Lower lobe of right lung (tissue), 2 donors: ENCODE measurements at places on chromosomes 2 and 18.

DNA sequence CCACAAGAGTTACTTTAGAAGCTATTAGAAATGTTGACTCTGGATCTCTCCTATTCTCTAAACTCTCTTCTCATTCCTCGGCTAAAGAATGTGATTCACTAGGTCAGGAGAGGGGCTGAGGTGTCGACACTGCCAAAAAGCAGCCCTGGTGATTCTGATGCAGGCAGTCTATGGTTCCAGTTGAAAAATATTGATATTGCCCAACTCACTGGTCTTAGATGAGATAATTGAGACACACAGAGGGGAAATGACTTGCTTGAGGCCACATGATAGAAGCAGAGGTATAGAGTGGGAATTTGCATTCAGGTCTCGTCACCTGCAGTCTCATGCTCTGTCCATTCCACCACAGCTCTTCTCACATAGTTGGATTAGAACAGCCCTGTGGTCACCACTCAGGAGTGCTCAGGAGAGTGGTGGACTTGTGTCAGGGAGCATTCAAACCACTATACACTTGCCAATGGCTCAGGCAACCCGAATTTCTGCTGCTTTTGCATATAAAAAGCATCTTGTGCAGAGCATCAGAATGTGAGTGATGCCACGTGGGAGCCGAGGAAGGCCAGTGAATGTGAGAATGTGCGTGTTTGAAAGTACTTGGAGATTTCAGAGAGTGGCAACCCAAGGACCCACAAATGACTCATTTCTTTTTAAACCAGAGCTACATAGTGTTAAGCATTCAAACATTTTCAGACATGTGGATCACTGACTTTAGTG lies 65.1 kb upstream of the CTLA4 start:
- DNase-seq, result no peak

- no peak for DNase-seq
Observed at GRCh38 chr18:7559709-7560319, 7.3 kb upstream of the PTPRM start.

DNA sequence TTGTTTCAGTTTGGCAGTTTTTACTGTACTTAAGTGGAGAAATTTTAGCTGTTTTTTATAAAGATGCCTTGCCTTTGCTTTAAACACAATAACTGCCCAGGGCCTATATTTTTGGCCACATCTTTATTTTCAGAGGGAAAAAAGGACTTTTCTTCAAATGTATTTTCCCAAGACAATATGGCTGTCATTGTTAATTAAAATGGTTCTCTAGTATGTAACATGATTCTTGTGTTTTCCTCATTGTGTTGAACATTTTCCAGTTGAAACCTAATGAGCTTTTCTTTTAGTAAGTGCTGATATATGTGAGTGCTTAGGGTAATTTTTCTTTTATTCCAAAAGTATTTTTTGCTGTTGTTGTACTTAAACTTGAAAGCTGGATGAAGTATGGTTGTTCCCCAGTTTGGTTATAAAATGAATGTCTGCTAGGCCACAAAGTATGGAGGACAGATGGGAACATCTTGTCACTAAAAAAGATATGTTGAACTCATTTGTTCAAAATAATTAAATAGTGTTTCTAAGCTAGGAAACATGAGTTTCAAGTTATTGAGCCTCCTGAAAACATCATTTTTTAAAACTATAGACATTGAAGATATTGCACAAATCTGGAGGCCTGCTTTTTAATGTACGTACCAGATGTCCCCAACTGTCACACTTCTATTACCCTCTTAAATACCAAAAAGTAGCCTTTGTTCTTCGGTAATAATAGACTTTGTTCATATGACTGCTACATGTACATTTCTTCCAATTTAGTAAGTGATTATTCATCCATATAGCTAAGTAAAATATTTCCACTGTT lies 147.5 kb upstream of the DAPL1 start:
- no peak for DNase-seq

DNA sequence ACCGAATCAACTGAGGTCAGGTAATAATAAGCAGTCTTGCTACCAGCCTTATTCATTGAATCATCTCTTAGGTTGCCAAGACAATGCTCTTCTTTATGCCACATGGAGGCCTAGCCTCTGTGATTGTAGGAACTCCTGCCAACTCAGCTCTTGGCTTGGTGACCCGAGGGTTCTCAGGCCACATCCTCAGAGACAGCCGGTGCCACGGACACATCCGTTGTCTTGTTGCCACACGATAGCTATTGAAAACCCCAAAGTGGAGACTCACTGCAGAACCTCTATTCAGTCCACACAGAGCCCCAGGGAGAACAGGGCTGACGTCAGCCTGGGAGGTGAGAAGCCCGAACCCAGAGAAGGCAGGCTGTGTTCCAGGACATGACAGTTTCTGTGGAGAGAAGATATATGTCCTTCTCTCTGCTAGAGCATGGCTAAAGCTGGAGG lies 53.5 kb upstream of the TGFA start:
- no peak for DNase-seq

DNA sequence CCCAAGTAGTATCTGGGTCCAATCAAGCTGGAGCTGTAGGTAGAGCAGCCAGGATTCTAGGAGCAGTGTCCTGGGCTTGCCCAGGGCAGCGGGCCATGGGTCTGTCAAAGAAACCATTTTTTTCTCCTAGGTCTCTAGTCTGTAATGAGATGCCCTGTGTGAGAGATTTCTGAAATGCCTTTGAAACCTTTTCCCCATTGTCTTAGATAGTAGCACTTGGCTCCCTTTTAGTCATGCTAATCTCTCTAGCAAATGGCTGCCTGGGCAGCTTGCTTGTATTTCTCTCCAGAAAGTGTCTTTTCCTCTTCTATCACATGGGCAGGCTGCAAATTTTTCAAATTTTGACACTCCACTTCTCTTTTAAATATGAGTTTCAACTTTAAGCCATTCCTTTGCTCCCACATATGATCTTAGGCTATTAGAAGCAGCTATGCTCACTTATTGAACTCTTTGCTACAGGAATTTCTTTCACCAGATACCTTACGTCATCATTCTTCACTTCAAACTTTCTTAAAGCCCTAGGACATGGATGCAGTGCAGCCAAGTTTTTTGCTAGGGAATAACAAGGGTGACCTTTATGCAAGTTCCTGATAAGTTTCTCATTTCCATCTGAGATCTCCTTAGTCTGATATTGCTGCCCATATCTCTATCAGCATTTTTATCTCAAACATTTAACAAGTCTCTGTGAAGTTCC lies 890.2 kb upstream of the VRK2 start:
- DNase-seq, result no peak

GRCh38 chr2:233428438-233428837 lies 74.1 kb downstream of the DGKD start:
- no peak for DNase-seq

DNA sequence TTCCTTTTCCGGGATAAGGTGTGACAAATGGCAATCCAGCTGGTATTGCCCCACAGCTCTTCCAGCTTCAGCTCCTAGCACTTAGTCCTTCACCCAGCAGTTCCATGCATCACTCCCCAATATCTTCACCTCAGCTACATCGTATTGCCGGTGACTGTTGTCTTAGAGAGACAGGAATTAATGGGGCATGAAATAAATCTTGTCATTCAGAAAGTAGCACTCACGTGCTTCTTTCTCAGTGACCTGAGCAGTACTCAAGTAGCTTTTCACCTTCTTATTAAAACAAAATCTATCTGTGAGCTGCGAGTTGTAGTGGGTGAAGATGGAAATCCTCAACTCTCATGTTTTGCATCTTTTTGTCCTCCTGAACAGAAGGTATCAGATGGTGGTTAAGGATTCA lies 72.8 kb downstream of the PTH2R start:
- no peak for DNase-seq

- DNase-seq, result no peak
Observed at GRCh38 chr18:42092848-42093247, 137.8 kb downstream of the PIK3C3 start.

DNA sequence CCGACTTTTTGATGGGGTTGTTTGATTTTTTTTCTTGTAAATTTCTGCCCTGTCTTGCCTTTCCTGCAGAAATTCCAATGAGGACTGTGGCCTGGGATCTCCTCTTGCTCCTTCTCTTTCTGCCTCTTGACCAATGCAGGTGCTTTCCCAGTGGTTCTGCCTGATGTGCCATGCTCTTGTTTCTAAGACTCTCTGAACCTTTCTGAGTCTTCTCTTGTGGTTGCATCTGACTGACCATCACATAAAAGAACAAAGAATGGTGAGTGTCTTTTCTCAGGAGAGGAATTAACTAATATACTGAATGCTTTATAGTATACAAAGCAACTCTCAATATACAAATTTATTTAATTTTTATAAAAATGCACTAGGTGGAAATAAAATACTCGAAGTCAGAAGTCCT lies 424.6 kb downstream of the TRIB2 start:
- DNase-seq, result no peak

DNA sequence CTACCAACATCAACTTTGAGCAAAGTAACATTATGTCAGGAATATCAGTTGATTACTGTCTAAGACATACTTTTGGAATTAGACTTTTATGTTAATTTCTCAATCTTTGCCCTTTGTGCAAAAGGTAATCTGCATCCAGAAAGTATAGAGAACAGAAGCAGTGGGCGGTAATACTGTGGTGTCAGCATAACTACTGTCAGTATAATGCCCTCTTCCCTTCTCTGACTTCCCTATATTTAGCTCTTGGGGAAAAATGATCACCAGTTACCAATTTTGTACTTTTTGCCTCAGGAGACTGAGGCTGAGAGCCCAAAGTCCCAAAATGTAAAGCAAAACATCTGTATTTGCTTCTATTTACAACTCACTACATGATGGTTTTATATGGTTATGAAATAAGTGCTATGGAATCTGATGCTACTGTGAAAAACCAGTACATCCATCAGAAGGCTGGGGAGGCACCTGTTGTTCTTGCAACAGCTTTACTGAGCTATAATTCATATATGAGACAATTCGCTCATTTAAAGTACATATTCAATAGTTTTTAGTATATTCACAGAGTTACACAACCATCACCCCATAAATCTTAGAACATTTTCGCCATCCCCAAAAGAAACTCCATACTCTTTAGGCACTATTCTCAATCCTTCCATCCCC lies 51.3 kb upstream of the CD302 start:
- no peak for DNase-seq

DNA sequence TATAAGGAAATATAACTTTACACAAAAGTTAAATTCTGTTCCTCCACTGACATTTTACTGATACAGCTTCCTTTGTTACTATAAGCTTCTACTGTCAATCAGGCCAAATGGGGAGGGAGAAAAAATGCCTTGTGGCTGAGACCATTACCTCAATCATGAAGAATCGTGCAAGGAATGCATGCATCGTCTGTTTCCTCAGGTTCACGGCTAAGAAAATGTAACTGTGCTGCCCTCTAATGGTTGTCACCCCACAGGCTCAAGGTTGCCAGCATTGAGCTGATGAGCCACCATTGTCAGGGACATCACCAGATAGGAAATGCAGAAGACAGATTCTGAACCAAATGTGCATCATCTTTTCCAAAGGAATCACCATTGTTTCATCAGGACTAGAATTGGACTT lies 426.9 kb downstream of the CDH2 start:
- DNase-seq, result no peak

DNA sequence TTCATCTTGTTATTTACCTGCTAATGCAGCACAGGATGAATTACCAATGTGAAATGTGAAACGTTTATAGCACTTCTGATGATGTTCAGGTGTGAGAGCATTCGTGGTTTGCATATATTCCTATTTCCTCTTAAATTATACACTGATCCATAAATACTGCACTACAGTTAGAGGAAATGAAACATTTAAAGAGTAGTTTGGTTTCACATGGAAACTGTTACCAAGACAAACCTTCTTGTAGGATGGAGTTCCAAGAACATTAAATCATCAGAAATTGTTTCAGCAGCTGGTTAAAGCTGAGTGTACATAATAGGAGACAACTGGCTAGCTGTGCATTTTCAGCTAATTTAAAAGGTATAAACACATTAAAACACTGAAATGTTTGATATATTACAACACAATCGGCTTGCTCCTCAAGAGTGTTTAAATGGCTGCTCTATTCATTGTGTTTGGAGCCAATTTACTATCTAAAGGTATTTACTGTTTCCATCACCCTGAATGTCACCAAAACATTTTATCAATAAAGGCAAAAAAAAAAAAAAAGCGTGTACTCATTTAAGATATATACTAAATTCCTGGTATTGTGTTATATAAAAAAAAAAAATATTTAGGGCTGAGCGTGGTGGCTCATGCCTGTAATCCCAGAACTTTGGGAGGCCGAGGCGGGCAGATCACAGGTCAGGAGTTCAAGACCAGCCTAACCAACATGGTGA lies 100.6 kb downstream of the DYM start:
- no peak for DNase-seq

DNA sequence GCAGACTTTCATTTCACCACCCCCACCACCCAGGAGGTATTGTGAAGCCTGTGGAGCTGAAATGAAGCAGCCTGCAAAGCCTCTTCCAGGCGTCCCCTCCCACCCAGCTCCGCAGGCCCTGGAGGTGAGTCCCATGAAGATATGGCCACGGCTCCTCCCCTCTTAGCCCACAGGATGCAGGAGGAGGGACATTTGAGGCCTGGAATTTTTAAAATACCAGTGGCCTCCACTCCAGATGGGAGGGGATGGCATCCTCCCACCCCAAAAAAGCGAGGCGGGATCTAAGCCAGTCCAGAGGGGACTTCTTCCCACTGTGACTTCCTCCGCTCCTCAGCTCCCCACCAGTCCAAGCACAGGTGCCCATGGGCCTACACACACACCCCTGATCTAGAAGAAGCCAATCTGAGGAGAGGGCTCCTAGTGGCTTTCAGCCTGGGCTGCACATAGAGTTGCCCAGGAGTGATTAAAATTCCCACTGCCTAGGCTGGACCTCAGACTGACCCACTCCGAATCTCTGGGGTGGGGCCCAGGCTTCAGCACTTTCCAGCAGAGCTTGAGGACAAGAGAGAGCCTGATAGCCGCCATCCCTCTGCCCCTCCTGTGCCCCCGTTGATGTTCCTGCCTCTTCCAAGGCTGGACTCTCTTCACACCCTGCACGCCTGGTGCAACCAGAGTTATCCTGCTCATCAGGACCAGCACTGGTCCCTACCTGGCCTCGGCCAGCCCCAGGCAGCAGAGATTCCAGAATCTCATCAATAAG lies 206.9 kb downstream of the TNS1 start:
- DNase-seq, result no peak

GRCh38 chr2:60440767-60441163 lies 112.7 kb downstream of the BCL11A start:
- DNase-seq, result no peak

DNA sequence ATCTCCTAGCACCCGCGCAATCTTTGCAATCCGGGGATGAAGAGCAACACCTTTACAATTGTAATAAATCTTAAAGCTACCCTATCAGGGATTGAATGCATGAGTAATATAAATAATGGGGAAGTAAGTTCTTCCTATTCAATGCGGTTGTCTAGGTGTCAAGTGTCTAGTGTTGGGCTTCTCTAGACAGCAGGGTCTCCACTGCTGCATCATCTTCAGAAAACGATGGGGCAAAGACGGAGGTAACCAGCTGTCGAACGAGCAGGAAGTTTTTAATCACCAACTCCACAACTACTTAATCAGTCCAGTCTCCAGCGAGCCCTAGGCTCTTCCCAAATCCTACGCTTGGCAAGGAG lies 573 bp downstream of the STAM2 start:
- no peak for DNase-seq

- peak; percentile 39 for DNase-seq
Observed at GRCh38 chr18:78993014-78993926, 13.7 kb downstream of the SALL3 start.

- DNase-seq, result no peak
Observed at GRCh38 chr18:30915336-30915988, 127.1 kb downstream of the DSC3 start.

GRCh38 chr18:76963936-76964335 lies 141.6 kb downstream of the ZNF236 start:
- no peak for DNase-seq

GRCh38 chr18:76390452-76391035 lies 104.5 kb downstream of the ZNF516 start:
- DNase-seq, result no peak
